NCI-H187 (cell line): ENCODE measurements at places on chromosomes 2 and 18.

DNA sequence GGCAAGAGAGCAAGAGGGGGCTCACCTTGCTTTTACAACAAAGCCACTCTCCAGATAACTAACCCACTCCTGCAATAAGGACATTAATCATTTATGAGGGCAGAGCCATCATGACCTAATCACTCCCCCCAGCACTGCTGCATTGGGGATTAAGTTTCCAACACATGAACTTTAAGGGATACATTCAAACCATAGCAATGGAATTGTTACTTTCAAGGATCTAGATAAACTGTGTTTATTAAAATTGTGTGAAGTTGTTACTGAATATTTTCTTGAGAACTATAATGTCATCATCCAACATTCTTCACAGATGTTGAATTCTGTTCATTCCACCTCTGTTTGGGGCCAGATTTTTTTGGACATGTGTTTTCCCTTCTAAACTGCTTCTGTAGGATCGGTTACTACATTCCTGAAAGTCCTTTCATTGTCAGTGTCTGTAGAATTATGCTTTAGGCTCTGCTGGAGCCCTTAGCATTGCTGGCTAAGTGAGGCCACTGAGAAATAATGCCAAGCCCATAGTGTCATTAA is 50.4 kb downstream of the SPATS2L start:
- DNase-seq, result no peak

DNA sequence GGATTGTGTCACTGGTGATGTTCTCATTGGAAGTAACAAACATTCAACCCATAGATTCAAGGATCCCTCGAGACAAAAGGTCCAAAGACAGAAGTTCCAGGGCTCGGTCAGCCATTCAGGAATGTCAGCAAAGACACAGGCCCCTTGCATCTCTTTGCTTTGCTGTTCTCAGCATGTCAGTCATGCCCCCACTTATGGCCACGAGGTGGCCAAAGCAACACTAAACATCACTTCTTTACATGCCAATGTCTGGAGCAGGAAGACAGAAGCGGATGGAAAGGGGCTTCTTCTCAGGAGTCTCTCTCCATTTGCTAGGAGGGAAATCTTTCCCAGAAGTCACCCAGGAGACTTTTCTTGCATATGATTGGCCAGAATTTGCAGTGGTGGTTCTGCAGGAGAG is 191.6 kb upstream of the SP5 start:
- no peak for DNase-seq

DNA sequence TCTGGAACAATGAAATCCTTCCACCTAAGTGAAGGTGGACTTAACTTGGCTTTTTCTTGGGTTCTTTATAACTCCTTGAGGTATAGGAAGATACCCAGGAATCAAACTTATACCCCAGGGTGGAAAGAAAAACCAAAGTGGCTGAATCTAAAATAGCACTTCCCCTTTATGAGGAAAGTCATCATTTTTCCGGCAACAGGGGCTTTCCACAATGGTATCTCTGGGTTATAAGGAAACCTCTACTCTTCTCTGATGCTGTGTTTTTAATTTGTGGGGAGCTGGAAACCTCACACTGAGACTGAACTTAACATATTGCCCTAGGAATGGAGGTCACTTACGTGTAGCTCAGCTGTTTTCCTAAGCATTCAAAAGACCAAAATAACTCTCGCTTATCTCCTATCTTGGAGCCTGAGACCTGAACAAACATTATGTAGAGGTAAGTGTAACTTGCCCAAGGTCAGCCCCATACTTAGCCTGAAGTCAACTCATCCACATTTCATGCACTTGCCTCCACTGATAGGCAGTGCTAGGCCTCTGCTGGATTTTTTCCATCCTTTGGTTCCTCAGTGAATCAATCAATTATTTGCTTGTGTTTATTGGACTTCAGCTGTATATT is 117.9 kb downstream of the SETBP1 start:
- no peak for DNase-seq

- no peak for DNase-seq
Measured at GRCh38 chr2:225041207-225041850, 939 bp downstream of the DOCK10 start.

DNA sequence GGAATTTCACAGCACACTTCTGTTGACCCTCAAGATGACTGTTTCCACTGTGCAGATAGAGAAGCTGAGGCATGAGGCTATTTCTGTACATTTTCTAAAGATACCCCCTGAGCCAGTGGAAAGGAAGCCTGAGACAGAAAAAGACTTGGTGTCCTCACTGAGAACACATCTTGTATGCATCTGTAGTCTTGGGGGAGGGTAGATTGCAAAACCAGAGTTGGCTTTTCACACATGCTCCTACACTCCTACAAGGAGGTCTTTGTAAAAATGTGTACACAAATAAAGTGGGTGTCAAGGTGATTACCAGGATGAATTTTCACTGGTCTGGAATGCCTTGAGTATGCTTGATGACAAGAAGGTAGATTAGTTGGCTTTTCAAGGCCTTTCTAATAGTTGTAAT is 98.0 kb downstream of the KCTD18 start:
- DNase-seq, result no peak

- DNase-seq, result no peak
Measured at GRCh38 chr2:225458431-225459117, 59.1 kb downstream of the NYAP2 start.

DNA sequence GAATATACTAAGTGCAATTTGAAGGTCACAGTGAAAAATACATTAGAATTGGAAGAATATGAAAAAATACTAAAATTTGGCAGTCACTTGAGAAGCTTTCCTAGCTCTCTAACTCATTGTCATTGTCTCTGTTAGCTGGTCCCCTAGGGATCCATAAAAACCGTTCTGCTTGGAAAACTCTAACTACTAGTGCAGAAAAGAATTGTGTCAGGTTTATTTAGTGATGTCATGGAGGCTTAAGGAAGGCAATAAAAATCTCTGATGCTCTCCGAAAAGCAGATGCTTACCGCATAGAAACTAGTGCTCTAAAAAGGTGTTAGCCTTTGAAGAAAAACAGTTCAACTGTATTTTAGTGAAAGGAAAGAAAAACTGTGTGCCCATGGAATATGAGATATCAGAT is 150.1 kb upstream of the DLGAP1 start:
- no peak for DNase-seq

DNA sequence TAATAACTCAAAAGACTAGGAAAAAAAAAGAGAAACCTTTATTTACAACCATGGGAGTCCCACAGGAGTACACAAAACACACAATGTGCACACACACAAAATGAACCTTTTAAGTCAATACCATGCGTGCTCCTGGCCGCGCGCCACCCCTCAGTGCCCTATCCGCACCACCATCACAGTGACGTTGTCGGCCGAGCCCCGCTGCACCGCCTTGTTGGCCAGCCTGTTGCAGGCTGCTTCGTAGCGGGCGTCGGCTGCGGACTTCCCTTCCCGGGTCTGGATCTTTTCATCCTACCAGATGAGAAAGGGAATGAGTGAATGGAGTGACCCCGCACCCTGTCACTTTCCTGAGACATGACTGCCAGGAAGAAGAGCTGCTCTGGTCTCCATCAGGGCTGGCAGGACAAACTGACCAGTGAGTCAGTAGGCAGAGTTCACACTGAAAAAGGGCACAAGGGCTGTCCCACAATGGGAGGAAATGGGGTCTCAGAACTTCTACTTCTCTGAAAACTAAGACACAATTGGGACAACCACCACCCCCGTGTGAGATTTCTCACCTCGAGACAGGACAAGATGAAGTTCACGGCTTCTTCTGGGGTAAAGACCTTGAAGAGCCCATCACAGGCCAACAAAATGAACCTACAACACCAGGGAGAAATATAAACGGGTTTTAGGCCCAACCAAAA is 11.8 kb downstream of the ERFE start:
- DNase-seq, result no peak

DNA sequence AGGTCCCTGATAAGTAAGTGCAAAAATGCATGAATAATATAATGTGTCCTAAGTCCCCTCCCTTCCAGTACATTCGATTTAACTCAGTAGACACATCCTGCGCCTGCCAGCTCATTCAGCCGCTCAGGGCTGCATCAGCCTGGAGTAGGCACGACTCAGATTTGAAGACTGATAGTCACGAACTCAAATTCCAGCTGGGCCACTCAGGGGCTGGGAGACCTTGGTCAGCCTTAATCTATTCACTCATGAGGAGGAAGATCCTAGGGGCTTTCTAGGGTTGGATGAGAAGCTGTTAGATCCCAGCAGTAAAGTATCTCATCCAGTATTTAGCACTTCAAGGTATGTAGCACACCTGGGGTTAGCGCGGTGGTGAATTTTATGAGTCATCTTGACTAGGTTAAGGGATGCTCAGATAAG is 98.9 kb upstream of the ODC1 start:
- DNase-seq, result no peak

GRCh38 chr18:58638441-58638840 is 9.6 kb upstream of the ALPK2 start:
- DNase-seq, result no peak

- DNase-seq, result no peak
Measured at GRCh38 chr2:184633726-184634125, 35.4 kb downstream of the ZNF804A start.

GRCh38 chr2:202031246-202031951 is 2.3 kb upstream of the FZD7 start:
- DNase-seq, result no peak

GRCh38 chr2:97805776-97806175 is 92.4 kb downstream of the ZAP70 start:
- no peak for DNase-seq

DNA sequence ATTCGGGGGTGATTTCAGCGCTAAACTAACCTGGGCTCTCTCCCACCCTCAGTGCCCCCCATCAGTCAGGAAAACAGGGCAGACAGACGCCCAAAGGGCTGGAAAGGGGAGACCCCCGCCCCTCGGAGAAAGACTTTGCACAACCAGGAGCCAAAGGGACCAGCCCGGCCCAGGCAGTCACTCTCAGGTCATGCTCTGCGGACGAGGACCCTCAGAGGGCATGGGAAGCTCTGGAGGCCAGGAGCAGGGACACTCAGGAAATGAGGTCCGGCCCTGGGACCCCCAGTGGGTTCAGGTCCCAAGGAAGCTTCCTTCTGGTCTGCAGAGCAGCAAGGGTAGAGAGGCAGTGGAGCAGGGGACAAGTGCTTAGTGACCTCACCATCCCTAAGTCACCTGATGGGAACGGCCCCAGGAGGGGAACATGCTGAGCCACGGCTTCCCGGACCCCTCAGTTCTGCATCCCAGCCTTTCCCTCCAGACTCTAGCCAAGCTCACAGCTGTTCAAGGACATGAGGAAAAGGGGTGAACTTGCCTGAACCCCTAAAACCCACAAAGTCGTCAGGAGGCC is 88.0 kb upstream of the GPC1 start:
- no peak for DNase-seq

GRCh38 chr2:140504601-140505000 is 1626.2 kb downstream of the LRP1B start:
- DNase-seq, result no peak

GRCh38 chr2:54557601-54558187 is 101.6 kb downstream of the SPTBN1 start:
- peak; percentile 66 for DNase-seq

DNA sequence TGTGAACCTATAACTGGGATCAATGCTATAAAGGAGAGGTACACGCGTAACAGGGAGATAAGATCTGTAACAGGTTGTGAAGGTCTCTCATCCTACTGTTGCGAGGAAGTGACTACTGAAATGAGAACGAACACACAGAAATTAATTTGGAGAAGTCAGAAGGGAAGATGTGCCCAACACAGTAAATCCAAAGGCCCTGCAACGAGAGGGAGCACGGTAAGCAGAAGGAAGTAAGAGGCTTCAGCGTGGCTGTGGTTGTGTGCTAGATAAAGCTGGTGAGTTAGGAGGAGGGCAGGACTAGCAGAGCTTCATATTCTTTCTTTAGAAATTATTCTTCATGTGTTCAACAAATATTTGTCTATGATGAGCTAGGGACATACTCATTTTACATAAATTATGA is 2.5 kb upstream of the ATG16L1 start:
- DNase-seq, result no peak

GRCh38 chr18:813172-814071 is 1.4 kb upstream of the YES1 start:
- DNase-seq, result no peak

DNA sequence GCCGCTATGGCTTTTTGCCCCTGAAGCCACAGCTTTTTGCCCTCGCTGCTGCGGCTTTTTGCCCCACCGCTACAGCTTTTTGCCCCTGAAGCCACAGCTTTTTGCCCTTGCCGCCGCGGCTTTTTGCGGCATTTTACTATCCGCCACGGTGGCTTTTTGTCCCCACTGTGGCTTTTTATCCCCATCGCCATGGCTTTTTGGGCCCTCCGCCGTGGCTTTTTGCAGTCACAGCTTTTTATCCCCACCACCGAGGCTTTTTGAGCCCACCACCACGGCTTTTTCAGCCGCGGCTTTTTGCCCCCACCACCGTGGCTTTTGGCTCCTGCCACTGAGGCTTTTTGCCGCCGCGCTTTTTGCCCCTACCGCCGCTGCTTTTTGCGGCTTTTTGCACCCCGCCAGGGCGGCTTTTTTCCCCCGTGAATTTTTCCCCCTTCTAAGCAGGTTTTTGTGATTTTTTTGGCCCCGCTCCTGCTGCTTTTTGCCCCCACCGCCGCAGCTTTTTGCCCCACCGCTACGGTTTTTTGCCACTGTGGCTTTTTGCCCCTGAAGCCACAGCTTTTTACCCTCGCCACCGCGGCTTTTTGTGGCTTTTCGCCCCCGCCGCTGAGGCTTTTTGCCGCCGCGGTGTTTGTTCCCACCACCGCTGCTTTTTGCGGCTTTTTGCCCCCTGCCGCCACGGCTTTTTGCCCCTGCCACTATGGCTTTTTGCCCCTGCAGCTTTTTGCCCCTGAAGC is 2797.2 kb upstream of the TEKT4 start:
- no peak for DNase-seq

DNA sequence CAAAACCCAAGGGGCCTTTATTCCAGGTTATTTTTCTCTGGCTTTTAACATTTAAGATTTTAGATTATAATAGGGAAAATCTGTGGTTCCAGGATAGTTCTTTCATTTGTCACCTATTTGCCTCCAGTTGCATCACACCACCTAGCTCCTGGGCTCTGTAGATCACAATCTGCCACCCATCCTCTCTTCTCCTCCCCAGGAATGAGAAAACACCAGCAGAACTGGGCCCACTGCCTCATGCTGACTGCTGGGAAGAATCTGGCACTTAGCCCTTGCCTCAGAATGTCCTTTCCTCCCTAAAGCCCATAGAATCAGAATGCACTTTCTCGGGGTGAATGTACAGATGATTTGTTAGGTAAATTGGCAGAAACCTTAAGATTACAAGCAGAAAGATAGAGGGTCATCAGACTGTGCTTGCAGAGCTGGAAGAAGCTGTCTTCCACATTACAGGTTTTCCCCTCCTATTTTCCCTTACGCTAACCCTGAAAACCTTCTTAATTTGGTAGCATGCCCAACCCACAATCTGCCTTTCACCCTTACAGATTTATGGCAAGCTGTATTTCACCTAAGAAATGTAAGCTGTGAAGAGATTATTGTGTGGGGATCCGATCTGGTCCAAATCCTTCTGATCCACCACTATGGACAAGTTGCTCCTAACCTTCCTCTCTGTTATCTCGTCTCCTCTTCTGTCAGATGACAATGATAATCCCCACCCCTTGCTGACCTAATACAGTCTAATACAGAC is 72.6 kb downstream of the LRRC30 start:
- no peak for DNase-seq

GRCh38 chr18:76348267-76349066 is 146.6 kb downstream of the ZNF516 start:
- DNase-seq, result no peak
